ENCODE measurements at places on chromosomes 5 and 9.

GRCh38 chr5:107289030-107289714, 381.6 kb downstream of the EFNA5 start:
- DNase-seq = no peak

DNA sequence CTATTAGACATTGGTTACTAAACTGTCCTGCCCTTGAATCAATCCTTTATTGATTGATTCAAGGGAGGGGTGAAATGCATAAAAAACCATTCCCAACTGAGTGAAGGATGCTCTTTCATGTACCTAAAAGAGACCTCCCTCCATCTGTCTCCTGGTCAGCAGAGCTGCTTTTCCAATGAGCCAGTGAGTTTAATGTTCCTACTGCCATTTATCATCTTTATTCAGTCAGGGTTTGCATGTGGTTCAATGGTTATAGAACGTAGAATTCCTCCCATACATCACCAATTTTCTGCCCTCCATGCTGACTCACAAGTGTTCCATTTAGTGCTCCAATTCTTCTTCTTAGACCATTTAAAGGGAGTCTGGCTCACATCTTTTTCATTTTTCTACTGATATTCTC, 199.1 kb upstream of the PCSK5 start:
- no peak for DNase-seq

GRCh38 chr5:103860327-103860726, 297.7 kb upstream of the NUDT12 start:
- no peak for DNase-seq

DNA sequence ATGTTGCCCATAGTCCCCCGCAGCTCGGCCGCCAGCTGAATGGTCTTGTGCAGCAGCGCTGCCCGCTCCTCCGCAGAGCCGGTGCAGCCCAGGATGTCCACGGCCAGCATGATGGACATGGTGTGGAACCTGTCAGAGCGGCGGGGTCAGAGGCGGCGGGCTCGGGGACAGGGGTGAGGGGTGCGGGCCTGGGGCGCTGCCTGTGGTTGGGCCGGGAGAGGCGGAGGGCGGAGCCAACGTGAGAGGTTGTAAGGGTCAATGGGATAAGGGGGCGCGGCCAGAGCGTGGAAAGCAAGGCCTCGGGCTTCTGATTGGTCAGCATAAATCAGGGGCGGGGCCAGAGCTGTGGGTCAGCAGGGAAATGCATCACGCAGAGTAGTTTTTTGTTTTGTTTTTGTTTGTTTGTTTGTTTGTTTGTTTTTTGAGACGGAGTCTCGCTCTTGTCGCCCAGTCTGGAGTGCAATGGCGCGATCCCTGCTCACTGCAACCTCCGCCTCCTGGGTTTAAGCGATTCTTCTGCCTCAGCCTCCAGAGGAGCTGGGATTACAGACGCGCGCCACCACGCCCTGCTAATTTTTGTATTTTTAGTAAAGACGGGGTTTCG, 6.8 kb upstream of the TOR2A start:
- DNase-seq = no peak

GRCh38 chr9:114446036-114446435, 58.3 kb upstream of the AKNA start:
- DNase-seq = no peak

GRCh38 chr9:36738318-36738976, 165.8 kb downstream of the MELK start:
- no peak for DNase-seq

GRCh38 chr5:22621084-22621483, 232.1 kb downstream of the CDH12 start:
- no peak for DNase-seq

DNA sequence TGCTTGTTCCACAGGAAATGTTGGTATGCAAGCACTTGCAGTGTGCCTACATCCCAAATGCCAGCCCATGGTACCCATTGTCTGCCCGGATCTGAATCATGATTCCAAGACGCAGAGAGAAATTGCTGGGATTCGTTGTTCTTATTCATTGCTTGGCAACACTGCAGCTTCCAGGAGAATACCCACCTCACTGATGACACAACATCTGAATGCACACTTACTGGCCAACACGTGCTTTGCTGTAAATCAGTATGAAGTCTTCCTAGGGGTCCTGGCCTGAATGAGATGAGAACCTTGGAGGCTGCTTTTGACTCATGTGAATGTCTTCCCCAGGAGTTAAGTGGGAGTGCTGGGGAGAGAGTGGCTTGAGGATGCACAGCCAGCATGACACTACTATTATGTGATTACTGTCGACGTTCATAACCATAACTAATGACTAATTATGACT, 11.6 kb downstream of the SRD5A1 start:
- no peak for DNase-seq

DNA sequence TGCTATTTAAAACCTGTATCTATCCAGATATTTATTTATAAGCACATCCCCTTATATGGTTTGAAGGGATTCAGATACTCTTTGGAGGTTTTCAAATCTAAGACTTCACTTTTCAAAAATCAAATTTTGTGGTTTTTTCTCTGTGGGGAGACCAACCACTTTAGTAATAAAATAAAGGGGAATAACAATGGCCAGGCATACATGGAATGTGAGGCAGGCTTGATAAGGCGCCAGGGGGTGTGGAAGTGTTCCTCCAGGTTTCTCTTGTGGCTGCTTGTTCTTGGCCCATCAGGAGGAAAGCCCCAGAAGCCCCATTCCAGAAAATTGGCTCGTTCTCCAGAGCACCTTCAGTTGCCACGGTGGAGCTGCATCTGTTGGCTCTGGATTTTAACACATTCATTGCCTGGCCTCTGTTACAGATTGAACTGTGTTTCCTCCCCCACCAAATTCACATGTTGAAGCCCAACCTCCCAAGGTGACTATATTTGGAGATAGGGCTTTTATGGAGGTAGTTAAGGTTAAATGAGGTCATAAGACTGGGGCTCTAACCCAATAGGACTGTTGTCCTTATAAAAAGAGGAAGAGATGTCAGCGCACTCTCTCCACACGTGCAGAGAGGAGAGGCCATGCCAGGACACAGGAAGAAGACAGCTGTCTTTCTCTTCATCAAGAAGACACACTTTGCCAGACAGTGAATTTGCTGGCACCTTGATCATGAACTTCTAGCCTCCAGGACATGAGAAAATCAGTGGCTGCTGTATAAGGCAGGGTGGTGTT, 195.9 kb downstream of the TMEM38B start:
- DNase-seq = no peak

- peak; percentile 67 for DNase-seq
Measured at GRCh38 chr9:114382699-114383520, 4.9 kb downstream of the AKNA start.

DNA sequence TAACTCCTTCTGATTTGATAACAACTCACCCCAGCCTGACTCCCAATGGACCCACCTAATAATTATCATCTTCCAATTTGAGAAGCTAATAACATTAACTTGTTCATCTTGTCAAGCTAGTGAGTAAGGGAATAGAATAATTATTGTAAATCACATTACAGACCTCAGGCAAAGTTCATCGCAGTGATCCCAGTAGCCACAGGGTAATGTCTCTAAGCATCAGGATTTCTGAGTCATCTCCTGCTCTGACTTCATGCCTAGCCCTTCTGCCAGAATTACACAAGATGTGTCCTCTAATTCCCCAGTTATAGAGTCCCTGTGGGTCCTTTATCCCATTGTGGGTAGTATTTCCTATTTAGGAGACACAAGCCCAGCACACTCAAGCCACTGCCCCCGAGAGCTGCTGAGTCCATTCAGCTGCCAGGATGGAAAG, 365.7 kb downstream of the DEPDC1B start:
- no peak for DNase-seq

DNA sequence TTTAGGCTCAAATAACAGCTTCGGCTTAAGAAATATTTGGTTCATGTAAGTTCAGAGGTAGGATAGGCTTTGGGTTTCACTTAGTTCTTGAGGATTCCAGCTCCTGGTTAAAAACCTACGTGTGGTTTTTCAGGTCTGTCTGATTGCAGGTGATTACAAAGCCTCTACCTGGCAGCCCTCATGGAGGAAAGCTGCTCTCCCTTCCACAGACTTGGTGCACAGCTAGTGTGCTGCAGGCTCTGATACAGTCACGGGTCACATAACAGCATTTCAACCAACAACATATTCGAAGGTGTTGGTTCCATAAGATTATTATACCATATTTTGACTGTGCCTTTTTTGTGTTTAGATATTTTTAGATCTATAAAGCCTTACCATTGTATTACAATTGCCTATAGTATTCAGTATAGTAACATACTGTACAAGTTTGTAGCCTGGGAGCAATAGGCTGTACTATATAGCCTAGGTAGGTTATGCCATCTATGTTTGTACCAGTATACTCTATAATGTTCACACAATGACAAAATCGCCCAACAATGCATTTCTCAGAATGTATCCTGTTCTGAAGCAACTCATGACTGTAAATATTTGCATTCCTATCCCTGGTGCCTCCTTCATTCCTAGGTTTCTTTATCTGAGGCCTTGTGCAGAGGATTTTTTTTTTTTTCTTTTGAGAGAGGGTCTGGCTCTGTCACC, 8.0 kb upstream of the DCP2 start:
- DNase-seq = no peak

- DNase-seq = no peak
Measured at GRCh38 chr5:72518001-72518683, 10.9 kb upstream of the ZNF366 start.

DNA sequence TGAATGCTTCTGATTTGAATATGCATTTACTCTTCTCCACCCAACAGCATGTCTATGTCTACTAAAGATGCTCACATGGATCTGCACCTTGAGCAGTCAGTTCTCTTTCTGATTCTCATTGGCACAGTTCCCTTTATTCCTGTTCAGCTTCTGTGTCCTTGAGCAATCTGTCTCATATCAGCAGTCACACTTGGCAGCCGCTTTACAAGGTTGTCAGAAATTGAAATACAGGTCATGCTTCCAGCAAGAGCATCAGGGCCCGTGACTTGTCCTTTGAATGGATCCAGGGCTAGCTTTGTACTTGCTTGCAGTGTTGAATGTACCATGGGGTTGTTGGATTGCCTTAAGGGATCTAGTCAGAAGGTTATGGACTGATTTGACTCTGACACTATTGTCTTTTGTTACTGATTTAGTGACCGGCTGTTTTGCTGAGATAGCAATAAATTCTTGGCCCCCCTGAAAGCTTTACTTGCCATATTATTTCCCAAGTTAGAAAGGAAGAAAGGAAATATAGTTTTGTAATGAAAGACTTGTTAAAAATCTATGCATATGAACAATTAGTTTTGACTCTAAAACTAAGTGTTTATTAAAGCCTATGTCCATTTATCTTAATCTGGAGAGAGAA, 273.4 kb upstream of the ISL1 start:
- DNase-seq = no peak

GRCh38 chr5:88820581-88820980, 62.4 kb downstream of the MEF2C start:
- no peak for DNase-seq

GRCh38 chr9:4124266-4124665, 175.6 kb downstream of the GLIS3 start:
- no peak for DNase-seq

- no peak for DNase-seq
Measured at GRCh38 chr5:135565266-135565665, 13.5 kb downstream of the CXCL14 start.

- DNase-seq = peak; percentile 63
Measured at GRCh38 chr9:70111042-70111602, 67.5 kb downstream of the MAMDC2 start.

- no peak for DNase-seq
Measured at GRCh38 chr9:81396528-81396927, 292.8 kb downstream of the TLE1 start.

GRCh38 chr5:122311497-122311960, 508 bp upstream of the SNCAIP start:
- DNase-seq = no peak

DNA sequence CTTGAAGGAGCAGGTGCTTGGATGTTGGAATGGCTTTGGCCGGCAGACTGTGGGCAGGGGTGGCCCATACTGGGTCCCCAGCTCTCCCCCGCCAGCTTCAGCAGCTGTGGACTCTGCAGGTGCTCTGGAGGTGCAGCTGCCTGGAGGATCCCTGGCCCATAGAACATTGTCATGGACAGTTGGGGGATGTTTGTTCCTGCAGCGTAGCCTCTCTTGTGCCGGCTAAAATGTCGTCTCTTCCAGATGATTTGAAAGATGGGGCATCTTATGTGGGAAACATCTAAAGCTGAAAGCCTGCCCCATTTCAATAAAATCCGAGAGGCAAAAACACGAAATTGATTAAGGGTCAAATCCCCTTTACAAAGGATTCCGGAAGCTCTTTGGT, 13.5 kb upstream of the SLC6A19 start:
- DNase-seq = no peak

DNA sequence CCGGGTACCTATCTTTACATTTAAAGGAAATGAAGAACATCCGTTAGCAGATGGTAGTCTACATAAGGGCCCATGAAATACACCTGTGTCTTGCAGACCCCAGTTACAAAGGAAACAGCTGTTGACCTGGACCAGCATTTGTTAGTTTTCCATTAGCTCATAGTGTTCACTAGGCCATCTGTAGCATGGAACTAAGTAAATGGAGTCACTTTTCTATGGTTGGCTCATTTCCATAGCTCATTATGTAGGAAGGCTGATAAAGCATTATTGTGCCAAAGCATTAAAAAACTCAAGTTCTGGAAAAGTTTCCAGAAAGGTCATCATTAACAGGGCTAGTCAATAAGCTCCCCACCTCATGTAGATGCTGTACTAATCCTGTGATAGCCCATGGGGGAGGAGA, 62.1 kb downstream of the PCSK1 start:
- no peak for DNase-seq

DNA sequence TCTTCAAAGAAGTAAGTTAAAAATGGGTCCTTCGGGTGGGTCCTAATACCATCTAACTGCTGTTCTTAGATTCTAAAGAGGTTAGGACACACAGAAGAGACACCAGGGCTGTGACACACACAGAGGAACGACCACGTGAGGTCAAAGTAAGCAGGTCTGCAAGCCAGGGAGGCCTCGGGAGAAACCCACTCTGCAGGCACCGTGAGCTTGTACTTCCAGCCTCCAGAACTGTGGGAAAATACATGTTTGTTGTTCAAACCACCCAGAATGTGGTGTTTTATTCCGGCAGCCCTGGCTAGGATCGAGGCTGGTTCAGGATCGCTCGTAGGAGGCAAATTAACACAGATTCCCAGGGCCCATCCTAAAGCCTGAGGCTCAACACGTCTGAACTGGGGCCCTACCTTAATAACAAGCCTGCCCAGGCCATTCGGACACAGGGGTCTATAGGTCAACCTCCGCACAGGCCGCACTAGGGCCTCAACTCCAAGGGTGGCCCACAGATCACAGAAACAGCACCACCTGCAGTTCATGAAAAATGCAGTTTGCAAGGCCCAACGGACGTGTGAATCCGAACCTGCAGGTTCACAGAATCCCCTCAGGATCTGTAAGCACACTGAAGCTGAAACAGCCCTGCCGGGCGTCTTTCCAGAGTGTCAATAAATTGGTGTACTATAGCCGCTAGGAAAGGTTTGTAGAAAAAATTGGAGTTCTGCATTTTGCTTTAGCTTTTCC, 7.1 kb downstream of the MED10 start:
- no peak for DNase-seq

DNA sequence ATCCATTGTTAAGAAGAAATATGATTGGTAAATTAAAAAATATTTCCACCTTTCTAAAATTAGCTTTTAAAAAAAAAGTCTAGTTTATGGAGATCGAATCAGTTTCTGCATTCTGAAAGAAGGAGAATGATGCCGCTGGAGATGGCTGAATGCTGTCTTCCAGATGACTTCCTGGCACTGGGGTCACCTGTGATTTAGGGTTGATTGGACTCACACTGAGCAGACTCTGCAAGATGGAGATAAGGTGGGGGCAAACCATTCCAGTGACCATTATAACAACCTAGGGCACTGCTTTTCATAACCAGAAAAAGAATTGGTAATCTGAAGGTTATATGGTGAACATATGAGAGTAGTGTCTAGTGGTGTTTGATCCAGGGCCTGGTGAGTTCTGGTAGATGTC, 40.8 kb downstream of the RHOBTB3 start:
- DNase-seq = no peak

- DNase-seq = no peak
Measured at GRCh38 chr5:154713615-154714125, 41.5 kb upstream of the LARP1 start.

Measured in stimulated activated CD4-positive, alpha-beta T cell treated with anti-CD3 and anti-CD28 coated beads, Interleukin-4, amount 100 ng/mL, for 48 hours (primary cell).